ENCODE measurements at places on chromosomes 4 and X.

- no peak for DNase-seq
These were observed 93.1 kb downstream of the PDLIM5 start for GRCh38 chr4:94544811-94545210.

DNA sequence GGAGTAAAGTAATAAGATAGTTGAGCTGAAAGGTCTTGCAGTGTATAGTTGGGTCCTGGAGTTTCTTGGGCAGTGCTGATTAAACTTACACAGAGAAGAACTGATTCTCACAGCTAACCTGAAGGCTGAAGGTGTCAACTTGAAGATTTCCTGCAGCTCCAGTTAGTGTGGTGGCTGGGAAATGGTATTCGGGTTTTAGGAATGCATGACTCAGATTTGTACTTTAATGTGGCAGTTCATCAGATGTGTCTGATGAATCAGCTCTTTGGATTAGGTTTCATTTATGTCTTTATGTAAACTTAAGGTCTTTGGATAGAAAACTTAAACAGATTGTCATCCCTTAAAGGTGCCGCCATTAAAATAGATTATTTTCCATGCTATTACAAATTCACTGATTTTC lies 200.0 kb downstream of the IL1RAPL1 start:
- no peak for DNase-seq

GRCh38 chrX:7219153-7219705 lies 71.3 kb upstream of the PUDP start:
- DNase-seq = no peak

DNA sequence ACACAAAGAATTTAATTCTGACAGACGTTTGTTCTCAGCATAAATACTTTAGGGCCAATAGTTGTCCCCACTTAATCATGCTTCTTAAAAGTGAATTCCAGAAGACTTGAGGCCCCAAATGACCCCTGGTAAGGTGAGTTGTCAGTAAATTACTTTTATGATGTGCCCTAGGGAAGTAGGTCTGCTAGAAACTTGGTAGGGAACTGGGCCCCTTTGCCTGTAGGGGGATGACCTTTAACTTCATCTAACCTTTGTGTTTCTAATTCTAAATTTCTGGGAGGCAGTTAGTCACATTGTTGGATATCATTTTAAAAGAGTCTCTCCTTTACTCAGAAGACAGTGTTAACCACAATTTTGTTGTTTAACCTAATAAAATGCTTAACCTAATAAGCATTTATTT lies 28.8 kb downstream of the HHIP start:
- DNase-seq = no peak

DNA sequence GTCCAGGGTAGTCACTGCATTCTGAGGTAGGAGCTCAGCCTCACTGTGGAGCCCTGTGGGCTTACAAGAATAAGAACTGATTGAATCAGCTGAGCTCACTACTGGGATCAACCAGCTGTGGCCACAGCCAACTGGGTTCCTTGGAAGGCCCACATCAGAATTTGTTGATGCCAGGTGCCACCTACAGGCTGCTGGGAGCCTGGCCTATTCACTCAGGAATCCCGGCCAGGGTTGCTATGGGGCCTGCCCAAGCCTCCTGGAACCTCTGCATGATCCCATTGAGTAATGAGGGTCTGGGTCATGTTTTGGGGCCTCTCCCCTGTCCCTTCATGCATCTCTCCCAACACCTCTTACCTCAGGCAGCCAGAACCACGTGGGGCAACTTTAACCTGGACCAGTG lies 53.9 kb upstream of the KIAA1210 start:
- DNase-seq = no peak

GRCh38 chr4:64341711-64342110 lies 67.5 kb downstream of the TECRL start:
- no peak for DNase-seq

DNA sequence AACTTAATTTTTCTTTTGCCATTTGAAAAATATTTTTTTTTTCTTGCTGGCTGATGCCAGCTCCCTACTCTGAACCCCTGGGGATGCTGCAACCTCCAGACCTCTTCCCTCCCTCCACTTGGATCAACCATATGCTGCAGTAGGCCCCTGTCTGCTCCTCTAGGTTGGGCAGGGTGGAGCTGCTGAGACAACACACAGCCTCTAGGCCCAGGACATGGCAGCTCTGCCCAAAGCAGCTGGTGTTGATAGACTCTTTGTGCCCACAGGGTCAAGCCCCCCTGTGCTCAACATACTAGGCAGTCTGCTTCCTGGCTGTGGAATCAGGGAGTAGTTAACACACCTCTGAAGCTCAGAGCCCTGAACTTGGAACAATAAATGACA lies 19.9 kb upstream of the CLNK start:
- DNase-seq = peak; percentile 61

GRCh38 chr4:74230902-74231499 lies 73.1 kb downstream of the MTHFD2L start:
- peak; percentile 90 for DNase-seq

All from MV-4-11 (cell line).